ENCODE measurements at places on chromosomes 6 and 20.

- DNase-seq: no peak
These were observed 10.2 kb downstream of the ADA start for GRCh38 chr20:44641325-44641724.

DNA sequence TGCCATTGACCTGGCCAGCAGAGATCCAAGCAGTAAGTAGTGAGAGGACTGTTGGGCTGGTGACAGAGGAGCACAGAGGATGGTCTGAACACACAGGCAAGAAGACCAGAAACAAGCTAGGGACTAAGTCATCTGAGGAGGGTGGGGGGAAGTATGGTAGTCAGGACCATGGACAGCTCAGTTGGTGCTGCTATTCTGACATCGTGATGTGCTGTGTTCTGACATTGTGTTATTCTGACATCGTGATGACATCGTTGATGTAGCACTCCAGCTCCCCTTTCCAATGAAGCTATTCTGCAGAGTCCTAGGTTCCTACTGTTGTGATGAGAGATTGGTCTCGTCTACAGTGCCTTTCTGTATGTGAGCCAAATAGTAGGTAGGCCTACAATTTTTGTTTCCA lies 28.7 kb downstream of the CFAP206 start:
- peak; percentile 64 for DNase-seq

DNA sequence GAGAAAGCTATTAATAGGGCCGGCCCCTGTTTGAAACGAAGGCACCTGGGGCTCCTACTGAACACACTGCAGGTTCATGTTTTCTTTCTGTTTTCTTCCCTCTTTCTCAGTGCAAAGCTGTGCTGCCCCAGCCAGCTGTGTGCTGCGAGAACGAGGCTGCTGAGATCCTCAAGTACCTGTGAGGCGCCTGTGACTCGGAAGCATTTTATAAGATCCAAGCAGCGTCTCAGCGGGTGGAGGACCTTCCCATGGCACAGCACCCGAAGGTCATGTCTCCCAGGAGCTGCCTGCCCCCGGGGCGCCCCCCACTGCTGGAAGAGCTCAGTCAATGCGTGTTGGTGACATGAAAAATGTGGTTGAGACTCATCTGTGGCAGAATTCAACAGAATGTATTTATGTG lies 66.3 kb downstream of the SMOC2 start:
- DNase-seq: no peak

- no peak for DNase-seq
These were observed 143.3 kb downstream of the NFATC2 start for GRCh38 chr20:51399006-51399890.

- DNase-seq: no peak
These were observed 19.2 kb downstream of the PHACTR1 start for GRCh38 chr6:12735786-12736185.

DNA sequence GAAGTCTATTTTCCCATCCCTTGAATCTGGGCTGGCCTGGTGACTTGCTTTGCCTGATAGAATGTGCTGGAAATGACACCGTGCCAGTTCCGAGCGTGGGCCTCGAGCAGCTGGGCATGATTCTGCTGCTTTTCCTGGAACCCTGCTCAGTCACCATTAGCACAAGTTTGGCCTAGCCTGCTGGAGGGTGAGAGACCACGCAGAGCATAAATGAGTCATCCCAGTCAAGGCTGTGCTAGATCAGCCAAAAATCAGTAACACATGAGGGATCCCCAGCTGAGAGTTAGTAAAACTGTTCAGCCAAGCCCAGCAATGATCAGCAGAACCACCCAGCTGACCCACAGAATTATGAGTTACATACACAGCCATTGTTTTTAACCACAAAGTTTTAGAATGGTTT lies 74.8 kb upstream of the TOP1 start:
- DNase-seq: peak; percentile 43

- DNase-seq: no peak
These were observed 44.7 kb upstream of the CNKSR3 start for GRCh38 chr6:154555073-154555677.

DNA sequence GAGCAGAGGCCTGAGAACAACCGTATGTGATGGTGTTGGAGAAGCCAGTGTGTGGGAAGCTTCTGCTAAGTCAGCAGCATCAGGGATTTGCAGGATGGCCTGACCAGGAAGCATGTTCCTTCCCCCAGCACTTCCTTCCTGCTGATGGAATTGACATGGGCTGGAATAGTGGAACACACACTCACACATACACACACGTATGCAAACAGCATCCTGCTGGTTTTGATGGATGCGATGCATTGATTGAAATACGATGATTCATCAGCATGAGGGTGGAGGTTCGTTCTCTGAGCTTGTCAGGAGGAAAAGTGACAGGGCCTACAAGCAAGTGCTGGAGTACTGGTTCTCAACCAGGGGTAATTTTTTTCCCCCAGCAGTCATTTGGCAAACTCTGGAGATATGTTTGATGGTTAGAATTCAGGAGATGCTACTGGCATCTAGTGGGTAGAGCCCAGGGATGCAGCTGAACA lies 229.1 kb downstream of the NFATC2 start:
- DNase-seq: peak; percentile 45

DNA sequence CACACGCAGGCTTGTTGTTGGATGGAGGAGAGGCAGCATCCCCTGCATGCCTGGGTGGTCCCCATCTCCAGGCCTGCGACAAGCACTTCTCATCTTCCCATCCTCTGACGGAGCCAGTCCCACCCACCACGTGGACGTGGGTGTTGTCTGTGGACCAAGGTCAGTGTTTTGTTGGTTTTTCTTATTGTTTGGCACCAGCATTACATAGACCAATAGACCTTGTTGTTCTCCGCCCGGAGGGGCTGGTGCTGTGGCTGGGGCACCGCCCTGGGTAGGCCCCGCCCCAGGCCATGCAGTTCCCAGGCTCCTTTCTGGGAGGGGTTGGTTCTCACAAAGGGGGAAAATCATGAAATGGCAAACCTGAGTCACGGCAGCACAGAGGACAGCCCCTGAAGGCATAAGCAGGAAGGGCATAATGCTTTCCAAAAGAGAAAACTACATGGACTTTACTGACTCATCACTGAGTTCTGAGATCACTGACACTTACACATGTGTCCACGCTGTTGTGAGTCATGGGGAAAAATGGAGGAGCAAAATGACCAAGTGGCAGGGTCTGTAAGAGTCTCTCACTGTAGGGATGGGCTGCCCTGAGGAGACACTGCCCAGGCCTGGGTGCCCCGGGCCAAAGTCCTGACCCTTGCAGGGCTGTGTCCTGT lies 90.8 kb downstream of the THBS2 start:
- peak; percentile 86 for DNase-seq

GRCh38 chr6:106658469-106658868 lies 29.1 kb downstream of the QRSL1 start:
- no peak for DNase-seq

DNA sequence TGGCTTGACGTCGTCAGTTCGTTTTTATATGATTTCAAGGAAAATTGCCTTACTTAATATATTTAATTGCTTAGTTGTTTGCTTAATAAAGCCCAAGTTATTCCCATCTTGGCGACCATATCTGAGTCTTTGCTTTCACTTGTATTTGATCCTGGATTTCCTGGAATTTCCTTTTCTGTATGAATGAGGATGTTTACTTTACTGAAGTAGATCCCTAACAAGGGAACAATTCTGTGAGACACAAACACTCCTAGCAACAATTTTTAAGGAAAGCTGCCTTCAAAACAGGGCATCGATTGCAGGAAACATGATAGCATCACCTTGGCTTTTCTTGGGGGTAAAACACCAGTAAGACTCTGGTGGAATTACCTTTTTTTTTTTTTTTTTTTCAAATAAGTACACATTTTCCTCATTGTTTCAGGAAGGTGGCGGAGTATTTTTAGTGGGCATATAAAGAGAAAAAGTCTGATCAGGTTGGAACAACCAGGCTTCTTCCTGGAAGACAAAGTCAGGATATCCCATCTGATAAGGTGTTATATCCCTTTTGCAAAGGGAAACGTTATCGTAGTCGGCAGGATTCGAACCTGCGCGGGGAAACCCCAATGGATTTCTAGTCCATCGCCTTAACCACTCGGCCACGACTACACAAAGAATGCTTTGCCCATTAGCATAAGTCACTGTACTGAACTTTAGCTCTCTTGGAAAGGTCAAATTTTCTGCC lies 68.5 kb upstream of the ZNF184 start:
- no peak for DNase-seq

DNA sequence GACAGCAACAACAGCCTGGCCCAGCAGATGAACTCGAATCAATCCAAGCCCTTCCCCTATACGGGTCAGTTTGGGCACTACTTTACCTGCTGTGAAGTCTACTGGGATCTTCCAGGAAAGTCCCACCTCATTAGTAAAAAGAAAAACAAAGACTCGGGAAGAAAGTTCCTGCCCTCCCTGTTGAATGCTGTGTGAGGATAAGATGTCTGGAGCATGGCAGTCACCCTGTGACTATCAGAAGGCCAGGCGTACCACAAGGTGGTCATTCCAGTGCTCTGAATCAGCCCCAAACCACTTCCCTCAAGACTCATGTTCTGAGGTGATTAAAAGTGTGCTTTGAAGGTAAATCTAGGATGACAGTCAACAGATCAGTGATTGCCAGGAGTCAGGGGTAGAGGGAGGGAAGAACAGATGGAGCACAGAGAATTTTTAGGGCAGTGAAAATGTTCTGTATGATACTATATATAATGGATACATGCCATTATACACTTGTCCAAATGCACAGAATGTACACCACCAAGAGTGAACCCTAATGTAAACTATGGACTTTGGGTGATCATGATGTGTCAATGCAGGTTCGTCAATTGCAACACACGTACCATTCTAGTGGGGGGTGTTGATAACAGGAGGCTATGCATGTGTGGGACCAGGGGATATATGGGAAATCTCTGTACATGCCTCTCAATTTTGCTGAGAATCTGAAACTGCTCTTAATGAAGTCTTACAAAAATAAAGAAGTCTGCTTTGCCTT lies 14.7 kb downstream of the FKBP1A start:
- DNase-seq: peak; percentile 31

DNA sequence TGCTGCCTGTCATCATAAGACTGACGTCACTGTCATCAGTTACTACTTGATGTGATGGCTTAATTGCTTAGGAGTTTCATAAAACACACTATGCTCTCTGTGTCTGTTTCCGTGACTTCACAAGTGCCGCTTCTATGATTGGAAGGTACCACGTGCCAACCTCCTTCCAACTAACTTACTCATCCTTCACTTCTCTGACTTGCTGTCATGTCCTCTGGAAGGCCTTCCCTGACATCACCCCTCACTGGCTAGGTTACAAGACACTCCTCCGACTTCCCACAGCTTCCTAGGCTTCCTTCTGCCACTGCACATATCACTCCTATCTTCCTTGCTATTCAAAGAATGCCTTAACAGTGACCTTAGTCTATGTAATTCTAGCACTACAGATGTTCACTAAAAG lies 20.4 kb downstream of the SERINC3 start:
- peak; percentile 54 for DNase-seq

DNA sequence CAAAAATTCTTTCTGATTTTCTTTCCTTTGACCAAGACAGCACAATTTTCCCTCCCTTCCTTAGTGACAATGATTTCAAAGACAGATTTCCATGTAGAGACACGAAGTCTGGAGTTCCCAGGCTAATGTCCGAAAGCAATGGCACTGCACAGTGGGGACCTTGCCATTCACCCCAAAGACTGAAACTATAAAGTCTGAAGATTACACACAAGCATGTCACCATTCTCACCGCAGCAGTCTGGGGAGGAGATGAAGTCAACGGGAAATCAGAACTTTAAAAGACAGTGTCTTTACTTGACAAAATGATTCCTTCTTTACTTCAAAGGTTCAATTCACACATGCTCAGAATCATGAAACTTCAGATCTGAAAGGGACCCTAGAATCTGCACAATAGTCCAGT lies 8.3 kb downstream of the B4GALT5 start:
- no peak for DNase-seq

DNA sequence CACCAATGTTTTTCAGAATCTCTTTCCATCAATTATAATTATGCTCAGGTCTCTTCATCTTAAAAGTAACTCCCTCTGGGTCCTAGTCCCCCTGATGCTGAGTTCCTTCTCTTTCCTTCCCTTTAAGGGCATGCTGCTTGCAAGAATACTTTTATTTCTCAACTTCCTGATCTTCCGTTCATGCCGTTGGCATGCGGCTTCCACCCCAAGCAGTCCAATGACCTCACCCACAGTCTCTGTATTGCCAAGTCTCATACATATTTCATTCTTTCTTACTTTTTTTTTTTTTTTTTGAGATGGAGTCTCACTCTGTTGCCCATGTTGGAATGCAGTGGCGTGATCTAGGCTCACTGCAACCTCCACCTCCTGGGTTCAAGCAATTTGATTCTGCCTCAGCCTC lies 83.5 kb downstream of the NDUFAF5 start:
- peak; percentile 92 for DNase-seq

DNA sequence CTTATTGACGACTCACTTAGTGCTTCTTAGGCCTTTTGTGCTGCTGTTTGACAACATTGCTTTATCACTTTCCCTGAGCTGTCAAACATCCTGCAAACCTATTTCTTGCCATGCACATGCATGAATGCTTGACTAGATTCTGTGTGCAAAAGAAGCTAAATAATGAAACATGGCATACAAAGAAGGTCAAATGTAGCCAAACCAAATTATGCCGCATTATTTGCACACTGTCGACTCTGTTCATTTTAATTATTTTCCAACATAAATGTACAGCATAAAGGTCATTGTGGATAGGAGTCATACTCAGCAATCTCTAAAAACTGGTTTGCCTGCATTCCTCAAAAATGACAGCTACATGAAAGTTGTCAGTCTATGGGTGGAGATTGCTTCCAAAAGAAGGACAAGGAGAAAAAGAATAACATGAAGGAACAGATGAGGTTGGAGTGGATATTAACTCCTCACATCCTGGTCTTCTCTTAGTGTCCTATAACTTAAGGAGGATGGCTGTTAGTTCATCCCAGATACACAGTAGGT lies 123.1 kb upstream of the STXBP5 start:
- DNase-seq: no peak

GRCh38 chr20:316316-317068 lies 8.9 kb upstream of the SOX12 start:
- peak; percentile 70 for DNase-seq
